ENCODE measurements at places on chromosomes 4 and X. TPM values are rescaled to one million over a fixed set of nuclear protein-coding genes. Genes with fewer than 3 reads are reported as not detected.

The GJB1 gene
- 5.9 TPM for total RNA-seq

The FGD1 gene
- 0.51 TPM for total RNA-seq

The SLC25A14 gene
- 16.1 TPM for total RNA-seq

The DUX4 gene
- total RNA-seq = not detected

Data from uterus (tissue), 4 donors.